Myocyte (in vitro differentiated cells): ENCODE measurements at places on chromosomes 2 and 18. TPM values are rescaled to one million over a fixed set of nuclear protein-coding genes. Genes with fewer than 3 reads are reported as not detected.

Gene SP140
- 0.42 and 0.80 TPM in 2 replicates for total RNA-seq

Gene CYB5A
- 48.7 and 66.2 TPM in 2 replicates for total RNA-seq

Gene PAIP2B
- 0.78 and 0.83 TPM in 2 replicates for total RNA-seq

Gene CNNM4
- 7.5 and 15.6 TPM in 2 replicates for total RNA-seq

Gene CEP68
- 25.0 and 36.8 TPM in 2 replicates for total RNA-seq

Gene BMP10
- 0.11 TPM in 1 of 2 replicates, not detected in the other for total RNA-seq

Gene SLC40A1
- total RNA-seq: 35.1 and 51.9 TPM in 2 replicates

Gene TFCP2L1
- total RNA-seq: under 0.01 TPM in 1 of 2 replicates, not detected in the other

Gene ANKRD29
- 0.83 and 2.1 TPM in 2 replicates for total RNA-seq

Gene SCN7A
- 0.16 and 0.21 TPM in 2 replicates for total RNA-seq

Gene IL18RAP
- not detected in 2 replicates for total RNA-seq

Gene B3GNT7
- total RNA-seq: 0.10 TPM in 1 of 2 replicates, not detected in the other

Gene C2orf72
- total RNA-seq: not detected in 2 replicates

Gene SRD5A2
- total RNA-seq: 0.10 and 0.19 TPM in 2 replicates

Gene COLEC12
- total RNA-seq: 1.5 and 2.7 TPM in 2 replicates

Gene BARD1
- total RNA-seq: 7.0 and 10.3 TPM in 2 replicates

Gene KRTCAP3
- total RNA-seq: not detected in 2 replicates

Gene ERFE
- 8.5 and 10.1 TPM in 2 replicates for total RNA-seq

Gene MAP4K3
- total RNA-seq: 37.5 and 46.9 TPM in 2 replicates

Gene KLHL29
- 3.6 and 8.2 TPM in 2 replicates for total RNA-seq

Gene SEMA4F
- 4.3 and 4.4 TPM in 2 replicates for total RNA-seq

Gene REG1B
- total RNA-seq: not detected in 2 replicates

Gene NAT8
- total RNA-seq: not detected in 2 replicates

Gene LIMS4
- 22.6 and 29.9 TPM in 2 replicates for total RNA-seq

Gene NMS
- total RNA-seq: not detected in 2 replicates

Gene MAP3K19
- not detected in 2 replicates for total RNA-seq

Gene SP100
- 55.3 and 92.6 TPM in 2 replicates for total RNA-seq

Gene STEAP3
- total RNA-seq: 60.7 and 75.7 TPM in 2 replicates

Gene VWC2L
- total RNA-seq: not detected in 2 replicates

Gene TMEM178A
- total RNA-seq: 2.0 and 5.3 TPM in 2 replicates

Gene REG3G
- not detected in 2 replicates for total RNA-seq

Gene UPP2
- not detected in 2 replicates for total RNA-seq

Gene STAT4
- total RNA-seq: 0.57 and 1.1 TPM in 2 replicates

Gene SLC35F5
- 125 and 220 TPM in 2 replicates for total RNA-seq

Gene FBXO41
- total RNA-seq: 2.6 and 7.3 TPM in 2 replicates

Gene QPCT
- 0.24 TPM in 1 of 2 replicates, not detected in the other for total RNA-seq

Gene ZBTB7C
- total RNA-seq: 16.4 and 26.6 TPM in 2 replicates

Gene HJURP
- 0.62 and 1.4 TPM in 2 replicates for total RNA-seq

Gene HOXD10
- not detected in 2 replicates for total RNA-seq

Gene RAB6C
- not detected in 2 replicates for total RNA-seq

Gene MATN3
- total RNA-seq: 1.1 and 1.2 TPM in 2 replicates

Gene ABCG8
- total RNA-seq: not detected in 2 replicates

Gene SERPINB13
- total RNA-seq: not detected in 2 replicates

Gene CPO
- not detected in 2 replicates for total RNA-seq

Gene REG3A
- total RNA-seq: not detected in 2 replicates

Gene OTOS
- total RNA-seq: not detected in 2 replicates

Gene RAMP1
- total RNA-seq: 19.5 and 20.9 TPM in 2 replicates
